SJSA1 (cell line): ENCODE measurements at places on chromosomes 7 and 10.
A peak's percentile ranks its signal among the peaks of the same experiment; 100 is the strongest.

DNA sequence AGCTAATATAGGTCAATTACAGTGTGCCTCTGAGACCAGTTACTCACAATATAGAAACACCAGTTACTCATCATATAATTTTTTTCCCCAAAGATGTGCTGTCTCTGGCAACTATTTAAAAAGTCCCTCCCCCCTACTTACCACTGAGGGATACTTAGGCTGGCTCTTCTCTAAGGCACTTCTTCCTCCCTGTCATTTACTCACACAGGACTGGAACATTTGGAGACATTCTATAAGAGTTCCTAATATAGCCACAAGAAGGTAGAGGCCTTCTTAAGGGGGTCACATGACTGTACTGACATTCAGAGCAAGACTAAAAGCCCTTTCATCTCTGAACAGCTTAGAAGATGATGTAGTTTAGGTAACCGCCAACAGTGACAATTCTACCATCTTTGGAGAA lies 44.4 kb upstream of the SLIT1 start:
- H3K4me1 ChIP-seq: peaks cover 16% of the 10 kb centered on the region
- H3K36me3 ChIP-seq: peaks cover 20% of the 10 kb centered on the region
- H3K27ac ChIP-seq: peak overlapping the region; percentile 33

GRCh38 chr10:50937230-50937907 lies 51.9 kb upstream of the A1CF start:
- DNase-seq: no peak
- no peaks in the 10 kb centered on the region for H3K4me1 ChIP-seq
- H3K27me3 ChIP-seq: no peaks in the 10 kb centered on the region; the same call in 1 of the 2 replicates
- no peak overlapping the region for H3K27ac ChIP-seq

- H3K4me1 ChIP-seq: peaks cover 7% of the 10 kb centered on the region
- peaks cover 12% of the 10 kb centered on the region; the same call in 1 of the 2 replicates for H3K36me3 ChIP-seq
- H3K27me3 ChIP-seq: no peaks in the 10 kb centered on the region
- H3K4me3 ChIP-seq: no peak overlapping the region
- DNase-seq: peak; percentile 52
Observed at GRCh38 chr7:141593134-141593533, 41.9 kb downstream of the AGK start.

DNA sequence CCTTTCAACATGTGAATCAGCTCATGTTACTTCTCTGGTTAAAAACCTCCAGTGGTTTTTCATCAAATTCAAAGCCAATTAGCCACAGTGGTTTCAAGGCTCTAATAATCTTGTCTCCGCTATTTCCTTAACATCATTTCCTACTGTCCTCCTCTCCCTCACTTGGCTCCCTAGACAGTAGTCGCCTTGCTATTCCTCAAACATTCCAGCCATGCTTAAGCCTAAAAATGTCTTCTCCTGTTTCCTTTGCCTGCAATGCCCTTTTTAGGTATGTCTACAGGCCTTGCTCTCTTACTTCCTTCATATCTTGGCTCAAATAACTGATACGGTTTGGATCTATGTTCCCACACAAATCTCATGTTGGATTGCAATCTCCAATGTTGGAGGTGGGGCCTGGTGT lies 779.4 kb upstream of the LRRN3 start:
- no peaks in the 10 kb centered on the region for H3K27me3 ChIP-seq
- no peak overlapping the region for H3K27ac ChIP-seq

DNA sequence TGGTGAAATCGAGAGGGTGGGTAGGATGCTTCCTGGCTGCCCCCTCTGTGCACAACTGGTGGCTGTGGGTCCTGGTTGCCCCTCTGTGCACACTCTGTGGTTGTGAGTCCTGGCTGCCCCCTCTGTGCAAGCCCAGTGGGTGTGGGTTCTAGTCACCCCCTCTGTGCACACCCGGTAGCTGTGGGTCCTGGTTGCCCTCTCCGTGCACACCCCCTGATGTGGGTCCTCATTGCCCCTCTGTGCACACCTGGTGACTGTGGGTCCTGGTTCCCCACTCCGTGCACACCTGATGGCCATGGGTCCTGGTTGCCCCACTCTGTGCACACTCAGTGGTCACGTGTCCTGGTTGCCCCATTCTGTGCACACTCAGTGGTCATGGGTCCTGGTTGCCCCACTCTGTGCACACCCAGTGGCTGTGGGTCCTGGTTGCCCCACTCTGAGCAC lies 20.3 kb upstream of the RET start:
- DNase-seq: no peak
- H3K27me3 ChIP-seq: peaks cover 6% of the 10 kb centered on the region; the same call in 1 of the 2 replicates
- no peak overlapping the region for H3K27ac ChIP-seq
- H3K4me3 ChIP-seq: no peak overlapping the region
- H3K4me1 ChIP-seq: no peaks in the 10 kb centered on the region

- H3K4me3 ChIP-seq: no peak overlapping the region
- H3K4me1 ChIP-seq: no peaks in the 10 kb centered on the region
- H3K36me3 ChIP-seq: no peaks in the 10 kb centered on the region
- no peak overlapping the region for H3K27ac ChIP-seq
Observed at GRCh38 chr7:42745357-42746059, 166.4 kb downstream of the C7orf25 start.

DNA sequence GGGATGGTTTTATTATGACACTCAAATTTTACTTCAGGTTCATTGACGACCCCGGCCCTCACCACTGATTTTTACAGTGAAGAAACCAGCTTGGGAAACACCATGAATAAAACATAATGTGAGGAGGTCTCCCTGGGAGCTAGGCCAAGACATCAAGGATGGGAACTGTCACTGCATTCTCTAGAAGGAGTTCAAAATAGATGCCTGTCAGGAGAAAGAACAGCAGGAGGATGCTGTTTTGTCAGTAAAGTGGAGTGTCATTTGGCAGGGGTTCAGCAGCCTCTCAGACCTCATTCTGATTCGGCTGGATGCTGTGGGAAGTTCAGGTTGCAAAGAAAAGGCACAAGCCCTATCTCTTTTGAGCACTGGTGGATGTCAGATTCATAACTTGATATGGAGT lies 360.3 kb upstream of the C7orf33 start:
- H3K27ac ChIP-seq: no peak overlapping the region

- no peaks in the 10 kb centered on the region for H3K4me1 ChIP-seq
- no peaks in the 10 kb centered on the region for H3K27me3 ChIP-seq
- H3K36me3 ChIP-seq: no peaks in the 10 kb centered on the region
- DNase-seq: no peak
- H3K27ac ChIP-seq: no peak overlapping the region
- H3K4me3 ChIP-seq: no peak overlapping the region
Observed at GRCh38 chr7:116824449-116824848, 37.9 kb upstream of the CAPZA2 start.

GRCh38 chr7:27795977-27796376 lies 56.0 kb downstream of the TAX1BP1 start:
- no peak overlapping the region for H3K27ac ChIP-seq
- H3K27me3 ChIP-seq: no peaks in the 10 kb centered on the region

DNA sequence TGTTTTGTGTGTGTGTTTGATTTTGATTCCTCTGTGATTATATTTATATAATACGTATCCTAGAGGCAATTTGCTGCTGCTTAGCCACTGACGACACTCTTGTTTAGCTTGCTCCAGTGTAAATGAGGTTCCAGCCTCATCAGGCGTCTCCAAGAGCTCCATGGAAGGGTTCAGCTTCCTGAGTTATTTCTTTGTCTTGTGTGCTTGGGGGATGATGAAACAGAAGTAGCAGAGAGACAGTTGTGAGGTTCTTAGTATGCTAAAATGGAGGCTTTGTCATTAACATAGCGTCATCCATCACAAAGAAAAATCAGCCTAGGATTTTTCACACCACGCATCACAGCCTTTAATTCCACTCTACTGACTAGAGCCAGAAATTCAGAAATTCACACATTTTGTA lies 85.1 kb downstream of the KLF6 start:
- H3K27ac ChIP-seq: no peak overlapping the region
- no peak overlapping the region for H3K4me3 ChIP-seq
- no peaks in the 10 kb centered on the region for H3K36me3 ChIP-seq
- H3K27me3 ChIP-seq: no peaks in the 10 kb centered on the region
- peaks cover 8% of the 10 kb centered on the region for H3K4me1 ChIP-seq

GRCh38 chr10:4214908-4215307 lies 429.9 kb upstream of the KLF6 start:
- DNase-seq: no peak
- no peaks in the 10 kb centered on the region for H3K27me3 ChIP-seq
- H3K27ac ChIP-seq: no peak overlapping the region
- no peaks in the 10 kb centered on the region for H3K4me1 ChIP-seq
- H3K36me3 ChIP-seq: no peaks in the 10 kb centered on the region

- H3K4me3 ChIP-seq: no peak overlapping the region
- no peak for DNase-seq
- H3K27ac ChIP-seq: no peak overlapping the region
- no peaks in the 10 kb centered on the region for H3K4me1 ChIP-seq
Observed at GRCh38 chr10:118534136-118534535, 61.3 kb downstream of the PRLHR start.

DNA sequence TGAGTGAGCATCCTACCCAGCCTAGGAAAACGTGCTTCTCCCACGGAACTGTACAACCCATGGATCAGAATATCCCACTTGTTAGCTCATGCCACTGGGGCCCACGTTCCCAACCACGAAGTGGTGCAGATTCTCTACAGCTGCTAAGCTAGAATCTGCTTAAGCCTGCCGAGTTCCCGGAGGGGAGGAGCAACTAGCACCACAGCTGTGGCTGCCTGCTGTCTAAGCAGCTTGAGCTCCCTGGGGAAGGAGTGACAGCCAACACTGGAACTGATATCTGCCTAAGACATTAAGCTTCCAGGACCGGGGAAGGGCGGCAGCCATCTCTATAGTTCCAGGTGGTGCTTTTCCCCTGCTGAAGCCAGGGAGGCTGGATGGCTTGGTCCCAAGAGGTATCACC lies 334.7 kb upstream of the CHRM2 start:
- peaks cover 4% of the 10 kb centered on the region; the same call in 1 of the 2 replicates for H3K27me3 ChIP-seq
- no peak overlapping the region for H3K27ac ChIP-seq
- H3K4me1 ChIP-seq: peaks cover under 1% of the 10 kb centered on the region
- H3K36me3 ChIP-seq: no peaks in the 10 kb centered on the region

DNA sequence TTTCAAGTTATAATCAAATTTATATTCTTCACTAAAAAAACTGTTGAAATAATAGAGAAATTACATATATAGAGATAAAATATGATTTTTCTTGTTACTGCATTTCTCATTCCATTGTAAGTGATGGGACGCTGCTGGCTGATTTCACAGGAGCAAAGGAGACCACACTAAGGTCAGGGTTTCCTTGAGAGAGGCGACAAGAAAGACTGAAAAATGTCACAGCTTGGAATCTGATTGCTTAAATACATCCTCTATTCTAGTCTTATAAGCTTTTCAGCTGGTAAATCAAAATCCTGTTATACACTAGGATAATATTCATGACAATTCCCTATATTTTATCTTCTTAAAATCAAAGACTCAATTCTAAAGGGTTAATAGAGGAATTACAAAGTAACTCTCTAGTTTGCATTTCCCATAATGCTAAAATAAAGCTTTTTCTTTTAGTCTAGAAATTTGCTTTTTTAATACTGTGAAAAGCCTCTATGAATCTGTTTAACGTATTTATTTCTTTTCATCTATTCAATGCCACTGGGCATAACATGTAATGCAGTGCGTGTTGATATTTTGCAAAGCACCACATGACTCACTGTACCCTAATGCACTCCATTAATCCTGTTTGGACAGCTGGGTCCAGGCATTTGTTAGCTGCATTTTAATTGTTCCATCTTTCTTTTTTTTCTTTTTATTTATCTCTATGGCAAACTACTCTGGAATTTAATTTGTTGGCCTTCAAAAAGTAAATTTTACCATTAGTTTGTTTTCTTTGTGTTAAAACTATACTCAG lies 81.7 kb downstream of the RNF32 start:
- no peaks in the 10 kb centered on the region for H3K36me3 ChIP-seq
- no peaks in the 10 kb centered on the region for H3K4me1 ChIP-seq
- DNase-seq: no peak
- H3K4me3 ChIP-seq: no peak overlapping the region
- no peak overlapping the region for H3K27ac ChIP-seq

DNA sequence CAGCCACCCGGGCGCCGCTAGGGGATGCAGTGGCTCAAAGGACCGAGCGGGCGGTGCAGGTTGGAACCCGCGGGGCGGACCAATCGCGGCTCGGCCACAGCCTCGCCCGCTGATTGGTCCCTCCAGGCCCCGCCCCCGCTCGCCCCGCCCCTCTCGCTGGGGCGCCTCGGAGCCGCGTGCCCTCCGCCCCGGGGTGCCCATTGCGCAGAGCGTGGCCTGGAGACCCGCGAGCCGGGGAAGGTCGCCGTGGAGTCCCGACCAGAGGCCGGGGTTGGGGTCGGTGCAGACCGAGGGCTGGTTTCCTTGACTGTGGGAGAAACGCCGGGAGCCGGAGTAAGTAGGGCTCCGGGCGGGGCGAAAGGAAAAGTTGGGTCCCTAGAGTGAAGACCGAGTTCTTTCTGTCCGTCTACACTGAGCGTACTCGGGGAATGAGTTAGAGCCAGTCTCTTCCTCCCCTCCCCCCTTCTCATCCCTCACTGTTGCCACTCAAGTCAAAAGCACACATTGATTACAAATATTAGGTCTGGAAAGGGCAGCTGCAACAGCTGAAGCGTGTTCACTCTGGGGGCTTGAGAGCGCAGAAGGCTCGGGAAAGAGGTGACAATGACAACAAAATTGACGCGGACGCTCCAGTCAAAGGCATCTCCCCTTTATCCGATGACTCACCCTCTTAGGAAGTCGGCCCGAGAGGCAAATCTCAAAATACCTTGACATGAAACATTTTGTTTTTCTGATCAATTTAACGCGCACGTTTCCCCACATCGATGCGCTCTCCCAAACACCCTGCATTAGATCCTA lies 843 bp upstream of the GATA3 start:
- H3K4me3 ChIP-seq: peak overlapping the region; percentile 48
- H3K27me3 ChIP-seq: peaks cover 38% of the 10 kb centered on the region
- H3K36me3 ChIP-seq: no peaks in the 10 kb centered on the region

DNA sequence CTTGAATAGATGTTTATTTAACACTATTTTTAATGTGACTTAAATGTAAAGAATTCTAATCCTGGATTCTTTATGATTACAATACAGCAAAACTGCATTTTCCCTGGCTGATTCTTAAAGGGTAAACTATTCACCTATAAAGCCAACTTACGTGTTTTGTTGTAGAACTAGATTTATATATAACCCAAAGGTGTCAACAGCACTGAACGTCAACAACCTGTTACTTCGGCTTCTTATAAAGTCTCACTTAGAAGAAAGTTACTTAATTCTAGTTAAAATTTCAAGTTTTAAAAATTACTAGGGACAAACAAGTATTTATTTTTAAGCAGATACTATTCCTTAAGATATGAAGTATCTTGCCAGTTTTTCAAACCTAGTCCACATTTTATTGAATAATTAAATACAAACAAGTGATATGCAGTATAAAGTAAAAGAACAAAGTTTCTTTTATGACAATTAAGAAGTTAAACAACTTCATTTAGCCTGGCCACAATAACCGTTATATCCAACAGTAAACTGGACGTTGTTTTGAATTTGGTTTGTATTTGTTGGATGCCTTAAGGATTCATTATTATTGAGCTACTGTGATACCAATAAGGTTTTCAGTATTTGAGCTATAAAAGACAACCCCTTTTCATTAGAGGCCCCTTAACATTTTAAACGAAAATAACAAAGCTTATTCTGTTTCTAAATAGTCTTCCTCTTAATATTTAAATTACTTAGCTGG lies 83.1 kb downstream of the SNX10 start:
- H3K27ac ChIP-seq: no peak overlapping the region
- DNase-seq: no peak
- peaks cover 80% of the 10 kb centered on the region for H3K27me3 ChIP-seq
- no peaks in the 10 kb centered on the region for H3K4me1 ChIP-seq
- H3K4me3 ChIP-seq: no peak overlapping the region

- no peak overlapping the region for H3K4me3 ChIP-seq
- peaks cover 49% of the 10 kb centered on the region for H3K4me1 ChIP-seq
- H3K27ac ChIP-seq: peak overlapping the region; percentile 81
- no peaks in the 10 kb centered on the region for H3K36me3 ChIP-seq
Observed at GRCh38 chr10:22630234-22631174, 83.9 kb downstream of the PIP4K2A start.
